ENCODE measurements at places on chromosomes 11 and 22. TPM values are rescaled to one million over a fixed set of nuclear protein-coding genes. Genes with fewer than 3 reads are reported as not detected.
A peak's percentile ranks its signal among the peaks of the same experiment; 100 is the strongest.

DNA sequence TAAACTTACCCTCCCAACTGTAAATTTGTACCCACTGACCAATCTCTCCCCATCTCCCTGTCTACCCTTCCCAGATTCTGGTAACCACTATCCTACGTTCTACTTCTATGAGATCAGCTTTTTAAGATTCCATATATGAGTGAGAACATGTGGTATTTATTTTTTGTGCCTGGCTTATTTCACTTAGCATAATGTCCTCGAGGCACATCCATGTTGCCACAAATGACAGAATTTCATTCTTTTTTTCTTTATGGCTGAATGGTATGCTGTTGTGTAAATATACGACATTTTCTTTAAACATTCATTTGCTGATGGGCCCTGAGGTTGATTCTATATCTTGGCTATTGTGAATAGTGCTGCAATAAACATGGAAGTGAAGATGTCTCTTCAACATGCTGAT is 74.7 kb upstream of the RRM1 start:
- DNase-seq, result no peak

GRCh38 chr11:59224351-59224928 is 11.7 kb upstream of the MPEG1 start:
- peak; percentile 67 for DNase-seq

DNA sequence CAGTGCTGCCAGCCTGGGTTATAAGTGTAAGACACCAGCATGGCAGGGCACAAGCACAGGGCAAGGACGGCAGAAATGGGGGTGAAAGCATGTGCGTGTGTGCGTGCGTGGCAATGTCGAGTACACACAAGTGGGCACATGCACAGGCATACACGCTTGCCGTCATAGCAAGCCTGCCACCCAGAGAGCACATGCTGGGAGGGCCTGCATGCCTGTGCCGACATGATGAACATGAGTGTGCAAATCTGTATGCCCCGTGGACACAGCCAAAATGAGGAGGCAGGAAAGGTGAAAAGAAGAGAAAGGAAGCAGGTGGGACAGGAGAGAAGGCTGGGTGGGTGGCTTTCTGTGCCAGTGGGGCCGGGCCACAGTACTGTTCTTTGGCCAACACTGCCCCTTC is 62.9 kb downstream of the NECTIN1 start:
- no peak for DNase-seq

- no peak for DNase-seq
These were observed 5.4 kb downstream of the GNAZ start for GRCh38 chr22:23075525-23076216.

DNA sequence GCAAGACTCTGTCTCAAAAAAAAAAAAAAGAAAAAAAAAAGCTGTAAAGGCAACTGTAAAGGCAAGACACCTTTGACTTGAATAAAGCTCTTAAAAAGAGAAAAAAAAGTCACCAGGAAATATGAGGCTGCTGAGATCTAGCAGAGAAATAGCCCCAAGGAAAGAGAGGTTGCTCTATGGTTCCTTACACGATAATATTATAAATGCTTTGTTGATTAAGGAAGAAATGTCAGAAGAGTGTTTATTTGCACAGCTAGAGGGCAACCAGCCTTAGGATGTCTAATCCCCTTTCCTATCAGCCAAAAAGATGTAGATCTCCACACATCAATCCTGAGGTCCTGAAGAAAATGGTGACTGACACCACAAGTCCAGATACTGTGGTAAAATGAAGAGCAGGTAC is 32.0 kb downstream of the RBFOX2 start:
- DNase-seq, result no peak

- no peak for DNase-seq
These were observed 77.7 kb upstream of the SORL1 start for GRCh38 chr11:121374286-121374985.

DNA sequence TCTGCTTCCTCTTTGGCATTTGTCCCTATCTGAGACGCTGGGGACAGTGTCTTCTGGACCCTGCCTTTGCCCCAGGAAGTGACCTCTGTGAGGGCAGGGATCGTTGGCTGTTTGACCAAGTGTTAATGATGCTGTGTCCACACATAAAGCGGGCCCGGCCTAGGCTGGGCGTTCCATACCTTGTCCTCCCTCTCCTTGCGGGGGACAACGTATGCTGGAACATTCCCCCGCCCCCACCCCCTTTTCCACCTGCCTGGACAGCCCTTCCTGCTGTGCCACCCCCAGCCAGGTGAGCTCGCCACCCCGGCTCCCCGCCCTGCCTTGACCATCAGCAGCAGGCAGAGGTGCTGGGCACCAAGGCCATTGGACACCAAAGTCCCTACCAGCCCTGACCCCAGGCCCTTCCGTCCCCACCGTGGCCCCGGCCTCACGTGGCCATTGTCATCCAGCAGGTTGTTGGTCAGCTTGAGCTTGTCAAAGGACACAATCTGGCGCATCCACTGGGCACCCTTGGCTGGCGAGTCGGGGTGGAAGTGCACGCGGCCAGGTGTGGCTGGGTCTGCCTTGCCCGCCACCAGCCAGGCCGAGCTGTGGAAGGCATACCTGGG is 4.1 kb upstream of the NUDT8 start:
- no peak for DNase-seq

DNA sequence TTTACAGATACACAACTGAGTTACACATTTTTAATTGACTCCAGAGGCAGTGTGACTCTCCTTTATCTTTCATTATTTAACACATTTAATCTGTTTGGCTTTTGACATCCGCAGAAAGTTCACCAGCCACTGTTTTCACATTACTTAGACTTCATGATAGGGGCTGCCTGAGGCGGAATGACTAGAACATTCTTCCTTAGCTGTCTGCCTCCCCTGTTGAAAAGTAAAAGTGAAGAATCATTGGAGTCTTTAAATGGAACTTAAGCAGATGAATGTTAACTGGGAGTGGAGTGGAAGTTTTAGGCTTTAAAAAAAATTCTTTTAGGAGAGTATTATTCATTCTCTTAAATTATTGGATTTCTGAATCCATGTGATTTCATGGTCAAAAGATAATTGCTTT is 229.2 kb upstream of the MTNR1B start:
- DNase-seq, result no peak

- peak; percentile 50 for DNase-seq
These were observed 513.4 kb downstream of the TBC1D22A start for GRCh38 chr22:47275605-47276449.

DNA sequence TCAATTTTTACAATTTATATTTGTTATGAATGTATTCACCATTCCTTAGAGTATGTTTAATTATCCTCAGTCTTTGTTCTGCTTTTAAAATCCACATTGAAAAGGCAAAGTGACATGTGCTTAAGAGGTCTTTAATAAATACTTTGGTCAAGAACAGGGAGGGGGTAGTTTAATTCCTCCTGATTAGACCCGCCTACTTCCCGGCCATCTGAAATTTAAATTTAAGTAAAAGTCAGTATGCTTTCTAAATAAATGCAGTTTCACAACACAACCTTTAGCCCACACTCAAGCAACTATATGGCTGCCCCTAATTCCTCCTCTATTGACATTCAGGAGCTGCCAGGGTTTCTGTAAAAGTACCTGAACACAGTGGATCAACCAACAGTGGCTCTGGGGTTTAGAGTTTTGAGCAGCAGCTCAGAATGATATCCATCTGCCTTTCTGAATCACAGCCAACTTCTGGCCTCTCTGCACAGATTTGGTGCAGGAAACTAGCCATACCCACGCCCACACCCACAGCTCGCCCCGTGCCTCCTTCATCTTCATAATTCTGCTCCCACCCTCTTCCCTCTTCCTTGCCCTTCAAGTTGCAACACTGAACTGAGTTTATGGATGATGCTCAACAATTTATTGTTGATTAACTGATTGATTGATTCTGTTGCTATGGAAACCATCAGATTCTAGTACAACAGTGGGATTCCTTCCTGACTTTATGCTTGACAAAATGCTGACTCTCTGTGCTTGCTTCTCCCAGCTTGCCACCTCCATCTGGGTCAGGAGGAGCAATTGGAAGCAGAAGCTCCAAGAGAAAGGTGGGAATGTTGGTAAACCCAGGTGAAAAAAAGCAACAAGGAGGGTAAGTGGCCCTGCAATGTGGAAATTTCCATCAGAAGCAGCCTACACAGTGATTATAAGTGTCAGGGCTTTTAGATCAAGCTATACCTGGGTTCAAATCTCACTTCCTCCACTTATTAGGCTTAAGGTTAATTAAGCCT is 70.8 kb downstream of the PANX1 start:
- no peak for DNase-seq

DNA sequence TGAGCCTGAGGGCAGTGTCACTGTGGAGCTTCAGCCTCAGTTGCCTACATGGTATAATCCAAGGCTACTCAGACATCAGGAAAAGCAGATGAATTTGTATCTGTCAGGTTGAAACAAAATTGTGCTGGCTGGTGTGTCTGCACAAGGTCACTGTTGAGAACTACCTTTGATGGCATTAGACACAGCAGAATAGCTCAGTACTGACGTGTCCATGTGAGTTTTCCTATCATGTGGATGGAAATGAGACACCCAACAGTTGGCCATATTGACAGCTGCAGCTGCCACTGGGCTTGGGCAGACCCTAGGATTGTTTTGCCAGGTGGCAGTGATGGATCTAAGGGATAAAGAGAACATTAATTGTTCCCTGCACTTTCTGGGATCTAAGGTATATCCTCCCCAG is 15.8 kb downstream of the CCDC134 start:
- DNase-seq, result no peak

DNA sequence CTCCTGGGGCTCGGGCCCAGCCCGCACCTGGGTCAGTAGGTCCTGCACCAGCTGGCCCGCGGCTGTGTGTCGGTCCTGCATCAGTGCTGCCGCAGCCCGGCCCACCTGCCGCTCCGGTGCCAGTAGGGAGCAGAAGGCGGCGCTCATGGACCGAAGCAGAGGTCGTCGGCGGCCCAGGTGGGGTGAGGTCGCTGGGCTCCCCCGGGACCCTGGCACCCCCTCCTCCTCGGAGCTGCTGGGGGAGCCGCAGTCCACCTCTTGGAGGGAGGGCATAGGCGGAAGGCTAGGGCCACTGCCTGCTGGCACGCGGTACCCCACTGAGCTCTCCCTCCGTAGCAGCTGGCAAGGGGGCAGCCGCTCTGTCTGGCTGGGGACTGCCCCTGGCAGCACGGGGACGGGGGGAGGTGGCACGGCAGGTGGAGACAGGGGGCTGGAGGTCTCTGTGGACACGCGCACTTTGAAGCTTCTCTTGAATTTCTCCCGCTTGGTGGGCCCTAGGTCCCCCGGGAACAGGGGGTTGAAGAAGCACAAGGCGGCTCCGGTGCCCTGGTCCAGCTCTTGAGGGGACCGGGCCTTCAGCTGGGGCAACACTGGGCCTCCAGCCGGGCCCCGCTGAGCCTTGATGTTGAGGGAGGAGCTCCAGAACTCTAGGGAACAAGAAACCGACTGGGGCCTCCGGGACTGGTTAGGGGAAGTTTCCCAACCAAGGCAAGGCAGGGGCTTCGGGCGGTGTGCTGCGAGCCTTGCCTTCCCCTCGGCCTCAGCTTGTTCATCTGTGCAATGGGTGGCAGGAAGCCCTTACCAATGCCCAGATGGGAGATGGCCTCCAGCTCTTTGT is 1.4 kb downstream of the RIN1 start:
- no peak for DNase-seq

DNA sequence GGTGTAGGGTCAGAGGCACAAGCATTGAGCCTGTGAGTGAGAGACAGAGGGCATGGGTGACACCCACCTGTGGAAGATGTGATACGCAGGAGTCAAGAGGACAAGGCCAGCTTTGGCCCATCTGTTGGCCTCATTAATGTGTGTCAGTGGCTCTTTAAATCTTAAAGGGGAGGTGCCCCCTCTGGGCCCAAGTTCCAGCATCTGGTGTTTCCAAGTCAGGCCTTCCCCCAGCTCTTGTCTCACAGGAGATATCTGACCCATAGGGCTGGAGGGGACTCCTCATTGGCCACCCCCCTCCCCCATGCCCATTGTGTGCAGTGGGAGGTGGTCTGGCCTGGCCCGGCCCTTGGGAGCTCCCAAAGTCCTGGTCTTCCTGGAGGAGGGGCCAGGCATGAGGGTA is 8.9 kb downstream of the KCNK7 start:
- no peak for DNase-seq

DNA sequence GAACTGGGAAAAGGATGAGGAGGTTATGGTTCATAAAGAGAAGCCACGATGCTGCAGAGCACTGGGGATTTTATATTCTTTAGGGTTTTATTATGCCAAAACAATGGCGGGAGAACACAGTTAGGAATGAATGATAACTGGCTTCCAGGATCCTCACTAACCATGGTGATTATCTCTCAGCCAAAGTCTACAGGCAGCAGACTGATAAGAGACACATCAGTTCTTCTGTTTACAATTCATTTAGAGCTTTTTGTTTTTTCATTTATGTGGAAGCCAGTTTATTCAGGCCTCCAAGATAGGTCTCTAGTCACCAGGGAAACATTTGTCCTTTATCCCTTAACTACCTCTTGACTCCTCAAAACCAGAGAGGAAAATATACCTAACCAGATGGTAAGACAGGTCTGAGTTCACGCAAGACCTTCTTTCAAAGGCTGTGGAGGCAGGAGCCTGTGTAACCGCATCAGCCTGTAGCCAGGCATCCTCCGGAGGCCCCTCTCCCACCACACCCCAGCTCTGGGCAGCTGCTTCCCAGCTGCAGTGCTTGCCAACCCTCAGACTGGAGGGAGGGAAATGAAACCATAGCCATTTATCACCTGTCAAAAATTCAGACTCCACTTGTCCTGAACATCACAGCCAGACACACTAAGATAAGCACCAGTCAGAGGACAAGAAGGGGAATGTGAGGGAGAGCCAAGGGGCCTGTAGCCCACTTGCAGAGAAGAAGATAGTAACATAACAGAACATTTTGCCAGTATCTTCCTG is 57.2 kb upstream of the FAM181B start:
- no peak for DNase-seq

DNA sequence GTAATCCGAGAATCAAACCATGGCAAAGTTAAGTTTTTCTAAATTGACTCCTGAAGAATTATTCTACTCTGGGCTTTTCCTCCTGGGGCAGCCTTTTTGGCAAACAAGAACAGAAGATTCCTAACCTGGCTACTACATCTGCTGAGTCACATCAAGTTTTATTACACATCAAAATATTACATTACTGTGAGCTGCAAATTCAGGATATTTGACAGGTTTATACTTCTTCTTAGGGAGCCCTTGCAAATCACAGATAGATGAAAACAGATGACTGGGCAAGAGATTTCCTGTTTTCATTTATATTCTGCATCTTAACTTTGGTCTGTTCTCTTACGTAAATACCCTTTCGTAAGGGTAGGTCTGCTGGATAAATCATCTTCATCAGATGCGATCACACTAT is 23.6 kb downstream of the XRRA1 start:
- DNase-seq, result no peak

GRCh38 chr22:21727768-21728167 is 7.8 kb downstream of the YPEL1 start:
- no peak for DNase-seq

- DNase-seq, result no peak
These were observed 20.2 kb downstream of the CELF1 start for GRCh38 chr11:47532597-47533213.

- DNase-seq, result no peak
These were observed 31.6 kb downstream of the KCNA4 start for GRCh38 chr11:29985248-29985647.

GRCh38 chr11:94678901-94679300 is 89.3 kb upstream of the AMOTL1 start:
- no peak for DNase-seq

The DRD4 gene
- 5.4 TPM for polyA plus RNA-seq

The OR52N4 gene
- polyA plus RNA-seq, result not detected

The KRTAP5-1 gene
- 0.64 TPM for polyA plus RNA-seq

The EXPH5 gene
- 2.8 TPM for polyA plus RNA-seq

The PANX1 gene
- polyA plus RNA-seq, result 22.5 TPM

The SOX6 gene
- 24.1 TPM for polyA plus RNA-seq

The MS4A15 gene
- not detected for polyA plus RNA-seq

The OR2AG1 gene
- polyA plus RNA-seq, result not detected

The SLC22A6 gene
- polyA plus RNA-seq, result 38.1 TPM

The RIMBP3C gene
- polyA plus RNA-seq, result 0.37 TPM

The WNT11 gene
- polyA plus RNA-seq, result 18.2 TPM

The OR5J2 gene
- polyA plus RNA-seq, result not detected
